ENCODE measurements at places on chromosomes 3 and 15. TPM values are rescaled to one million over a fixed set of nuclear protein-coding genes. Genes with fewer than 3 reads are reported as not detected.

DNA sequence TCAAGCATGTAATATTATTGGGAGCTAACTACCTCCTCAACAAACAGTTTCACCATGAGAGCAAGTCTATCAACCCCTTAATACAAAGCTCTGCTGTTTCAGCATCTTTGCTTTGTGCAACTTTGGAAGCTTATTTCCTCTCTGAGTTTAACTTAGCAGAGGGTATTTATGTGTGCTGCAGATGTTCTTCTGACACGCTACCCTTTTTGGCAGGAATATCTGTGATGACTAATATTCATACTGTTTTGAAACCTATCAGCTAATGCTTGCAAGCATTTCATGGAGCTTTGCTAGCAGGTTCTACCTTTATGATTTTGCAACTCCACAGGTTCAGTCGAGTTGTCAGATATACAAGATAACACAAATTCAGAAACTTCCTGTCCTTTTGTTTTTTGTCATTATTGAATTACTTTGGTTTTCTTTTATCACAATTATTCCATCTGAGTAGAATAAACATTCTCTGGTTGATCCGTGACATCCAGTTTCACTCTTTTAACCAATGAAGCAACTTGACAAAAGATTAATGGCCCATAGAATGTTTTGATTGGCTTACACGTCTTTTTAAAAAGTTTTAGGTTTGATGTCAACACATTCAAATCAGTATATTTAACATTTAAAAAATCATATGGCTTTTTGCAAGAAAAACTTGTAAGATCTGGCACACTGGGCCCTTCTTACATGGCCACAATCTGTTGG is 1.7 kb upstream of the SLC9A9 start:
- no peaks in the 10 kb centered on the region for H3K36me3 ChIP-seq
- H3K27ac ChIP-seq: no peak overlapping the region
- H3K4me1 ChIP-seq: no peaks in the 10 kb centered on the region
- no peaks in the 10 kb centered on the region for H3K27me3 ChIP-seq
- DNase-seq: no peak

DNA sequence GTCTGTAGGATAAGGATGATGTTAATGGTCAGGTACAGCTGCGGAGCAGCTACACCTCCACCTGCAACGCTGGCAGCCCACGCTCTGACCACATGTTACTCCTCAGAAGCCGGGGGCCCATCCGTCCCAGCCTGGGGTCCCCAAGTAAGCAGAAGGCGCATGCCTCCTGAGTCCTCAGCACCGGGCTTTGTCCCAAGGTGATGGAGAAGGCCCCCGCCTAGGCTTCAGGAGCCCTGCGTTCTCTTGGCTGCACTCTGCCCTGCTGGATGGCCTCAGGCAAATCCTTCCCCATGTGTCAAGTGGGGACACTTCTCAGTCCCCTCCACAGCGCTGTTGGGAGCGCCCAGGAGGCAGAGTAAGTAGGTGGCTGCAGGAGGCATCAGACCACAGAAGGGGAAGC is 14.4 kb downstream of the STRA6 start:
- no peak for DNase-seq
- no peak overlapping the region for H3K4me3 ChIP-seq
- no peaks in the 10 kb centered on the region for H3K4me1 ChIP-seq

Gene FOXP1
- total RNA-seq: 25.4 TPM

DNA sequence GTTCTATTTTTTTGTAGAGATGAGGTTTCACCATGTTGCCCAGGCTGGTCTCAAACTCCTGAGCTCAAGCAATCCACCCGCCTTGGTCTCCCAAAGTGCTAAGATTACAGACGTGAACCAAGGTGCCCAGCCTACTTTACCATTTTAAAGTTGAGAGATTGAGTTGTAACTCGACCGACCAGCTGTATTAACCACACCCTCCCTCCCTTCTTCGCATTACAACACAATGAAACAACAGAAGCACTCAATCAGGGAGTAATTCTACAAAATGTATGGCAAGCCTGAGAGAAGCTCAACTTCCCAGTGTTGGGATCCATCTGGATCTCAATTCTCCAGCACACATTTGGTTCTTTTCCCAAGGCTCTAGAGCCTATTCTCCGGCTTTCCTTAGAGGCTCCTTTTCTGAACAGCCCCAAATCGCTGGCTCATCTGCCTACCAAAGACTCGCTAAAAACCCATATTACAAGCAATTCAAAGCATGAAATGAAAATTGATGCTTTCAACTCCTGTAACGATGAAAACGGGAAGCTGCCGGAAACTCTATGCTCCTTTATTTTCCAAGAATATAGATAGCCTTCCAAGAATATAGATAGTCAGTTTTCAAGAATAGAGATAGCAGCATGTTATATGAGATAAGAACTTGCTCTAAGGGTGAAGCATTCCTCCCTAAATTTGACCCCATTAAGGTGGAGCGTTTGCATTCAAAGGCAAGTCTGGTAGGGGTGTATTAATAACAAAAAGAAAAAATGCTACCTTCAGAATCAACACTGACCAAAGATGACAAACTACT is 450.9 kb downstream of the MAGI1 start:
- H3K27me3 ChIP-seq: no peaks in the 10 kb centered on the region
- DNase-seq: no peak
- no peak overlapping the region for H3K27ac ChIP-seq
- no peak overlapping the region for H3K4me3 ChIP-seq

DNA sequence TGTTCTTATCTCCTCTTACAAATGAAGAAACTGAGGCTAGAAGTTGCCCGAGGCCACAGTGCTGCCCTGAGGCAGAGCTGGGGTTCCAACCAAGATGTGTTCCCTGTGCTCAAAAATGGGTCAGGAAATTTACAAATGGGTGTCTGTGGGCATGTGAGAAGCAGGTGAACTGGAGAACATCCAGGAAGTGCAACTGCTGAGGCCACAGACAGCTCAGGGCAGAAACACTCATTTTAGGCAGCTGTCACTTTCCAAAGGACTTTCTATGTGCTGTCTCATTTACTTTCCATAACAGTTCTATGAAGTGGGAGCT is 47.2 kb upstream of the ATP2B2 start:
- H3K4me3 ChIP-seq: no peak overlapping the region
- H3K4me1 ChIP-seq: peaks cover 8% of the 10 kb centered on the region
- no peaks in the 10 kb centered on the region for H3K36me3 ChIP-seq
- H3K27ac ChIP-seq: no peak overlapping the region

DNA sequence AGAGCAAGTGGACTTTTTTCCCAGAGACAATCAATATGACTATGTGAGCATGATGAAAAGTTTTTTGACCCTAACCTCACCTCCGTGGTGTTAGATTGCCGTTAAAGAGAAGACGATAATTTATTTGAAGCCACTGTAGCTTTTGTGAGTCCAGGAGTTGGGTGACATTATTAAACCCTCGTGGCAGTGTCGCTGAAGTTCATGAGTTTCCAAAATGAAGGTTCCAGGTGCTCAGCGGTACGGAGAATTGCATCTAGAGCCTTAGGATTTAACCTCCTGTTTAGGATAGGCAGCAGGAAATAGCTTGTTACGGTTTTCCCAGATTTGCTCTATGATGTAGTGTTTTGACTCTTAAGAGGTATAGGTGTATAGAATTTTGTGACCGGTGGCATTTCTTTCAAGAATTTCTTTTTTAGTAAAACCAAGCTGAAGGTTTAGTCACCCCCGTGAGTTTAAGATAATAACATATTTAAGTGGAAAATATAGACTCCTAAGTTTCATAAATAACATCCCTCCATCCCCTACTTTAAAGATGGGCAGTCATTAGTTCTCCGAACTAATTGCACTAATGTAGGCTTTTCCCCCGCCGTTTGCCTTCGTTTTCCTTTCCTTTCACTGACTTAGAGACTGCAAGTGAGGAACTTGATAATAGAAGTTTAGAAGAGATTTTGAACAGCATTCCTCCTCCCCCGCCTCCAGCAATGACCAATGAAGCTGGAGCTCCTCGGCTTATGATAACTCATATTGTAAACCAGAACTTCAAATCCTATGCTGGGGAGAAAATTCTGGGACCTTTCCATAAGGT is 2.0 kb downstream of the SMC4 start:
- H3K36me3 ChIP-seq: no peaks in the 10 kb centered on the region
- H3K4me1 ChIP-seq: no peaks in the 10 kb centered on the region
- no peak overlapping the region for H3K27ac ChIP-seq
- no peak for DNase-seq

GRCh38 chr3:197508461-197508860 is 47.3 kb downstream of the BDH1 start:
- peaks cover 8% of the 10 kb centered on the region for H3K4me1 ChIP-seq
- H3K4me3 ChIP-seq: no peak overlapping the region
- peaks cover 4% of the 10 kb centered on the region for H3K27me3 ChIP-seq
- DNase-seq: no peak

DNA sequence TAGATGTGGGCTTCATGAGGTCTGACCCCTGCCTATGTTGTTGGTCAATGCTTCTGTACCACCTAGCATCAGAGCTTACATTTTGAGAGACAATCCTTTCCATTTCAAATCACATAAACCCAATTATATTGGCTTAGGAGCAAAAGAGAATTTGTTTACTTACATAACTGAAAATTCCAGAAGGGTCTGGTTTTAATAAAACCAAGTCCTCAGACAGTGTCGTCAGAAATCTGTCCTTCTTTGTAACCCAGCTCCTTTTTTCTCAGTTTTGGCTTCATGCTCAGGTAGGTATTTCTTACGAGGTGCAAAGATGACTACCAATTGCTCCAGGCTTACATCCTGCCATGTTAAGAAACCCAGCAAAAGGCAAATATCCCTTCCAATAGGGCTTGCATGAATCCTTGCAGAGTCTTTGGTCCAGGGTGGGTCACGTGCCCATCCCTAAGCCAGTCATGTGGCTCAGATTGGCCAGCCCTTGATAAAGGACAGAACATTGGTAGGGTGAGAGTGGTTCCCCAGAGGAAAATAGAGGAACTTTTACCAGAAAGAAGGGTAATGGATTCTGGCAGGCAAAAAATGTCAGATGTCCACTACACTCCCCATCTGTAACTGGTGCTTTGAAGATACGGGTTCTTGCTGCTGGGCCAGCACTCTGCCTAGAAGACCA is 50.2 kb upstream of the VILL start:
- no peaks in the 10 kb centered on the region for H3K36me3 ChIP-seq
- no peak overlapping the region for H3K27ac ChIP-seq
- H3K27me3 ChIP-seq: no peaks in the 10 kb centered on the region
- no peak overlapping the region for H3K4me3 ChIP-seq
- no peak for DNase-seq

DNA sequence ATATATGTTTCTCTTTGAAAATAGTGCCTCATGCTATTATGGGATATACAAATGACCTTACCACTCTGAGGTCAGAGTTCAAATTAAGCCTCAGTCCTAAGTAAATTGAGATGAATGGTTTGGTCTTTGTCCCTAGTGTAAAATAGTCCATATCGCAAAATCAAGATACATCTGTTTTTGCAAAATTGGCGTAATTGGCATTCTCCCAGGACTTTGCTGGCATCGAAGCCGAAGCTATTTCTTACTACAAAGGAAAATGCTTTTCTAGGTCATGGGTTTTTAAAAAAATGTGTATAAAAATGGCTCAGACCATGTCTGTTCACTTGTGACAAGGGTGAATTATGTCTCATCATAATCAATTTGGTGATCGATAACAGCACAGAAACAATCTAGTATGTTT is 25.9 kb downstream of the ROBO2 start:
- H3K36me3 ChIP-seq: no peaks in the 10 kb centered on the region
- no peaks in the 10 kb centered on the region for H3K27me3 ChIP-seq
- no peak overlapping the region for H3K27ac ChIP-seq
- H3K4me3 ChIP-seq: no peak overlapping the region
- no peaks in the 10 kb centered on the region for H3K4me1 ChIP-seq
